NCI-H1105 treated with DMSO at 0.1 percent for 48 hours (cell line): ENCODE measurements at places on chromosomes 5 and 9.

GRCh38 chr9:27499451-27499850 lies 24.6 kb upstream of the IFNK start:
- DNase-seq: no peak

GRCh38 chr9:9536523-9536922 lies 1076.3 kb downstream of the PTPRD start:
- no peak for DNase-seq

DNA sequence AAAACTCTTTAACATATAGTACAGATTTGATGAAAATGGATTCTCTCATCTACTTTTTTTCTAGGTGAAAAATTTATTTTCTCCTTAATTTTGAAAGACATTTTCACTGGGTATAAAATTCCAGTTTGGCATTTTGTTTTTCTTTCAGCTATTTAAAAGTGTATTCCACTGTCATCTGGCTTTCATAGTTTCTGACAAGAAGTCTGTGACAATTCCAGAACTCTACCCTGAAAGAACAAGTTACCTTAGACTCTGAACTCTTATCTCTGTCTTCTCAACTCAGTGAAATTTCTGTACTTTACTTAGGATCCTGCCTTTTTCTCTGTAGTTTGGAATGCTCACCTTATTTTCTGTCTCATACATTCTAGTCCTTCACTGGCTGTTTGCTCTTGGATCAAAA lies 161.7 kb downstream of the RANBP17 start:
- no peak for DNase-seq

- no peak for DNase-seq
Measured at GRCh38 chr5:170451747-170452365, 52.0 kb upstream of the KCNIP1 start.

DNA sequence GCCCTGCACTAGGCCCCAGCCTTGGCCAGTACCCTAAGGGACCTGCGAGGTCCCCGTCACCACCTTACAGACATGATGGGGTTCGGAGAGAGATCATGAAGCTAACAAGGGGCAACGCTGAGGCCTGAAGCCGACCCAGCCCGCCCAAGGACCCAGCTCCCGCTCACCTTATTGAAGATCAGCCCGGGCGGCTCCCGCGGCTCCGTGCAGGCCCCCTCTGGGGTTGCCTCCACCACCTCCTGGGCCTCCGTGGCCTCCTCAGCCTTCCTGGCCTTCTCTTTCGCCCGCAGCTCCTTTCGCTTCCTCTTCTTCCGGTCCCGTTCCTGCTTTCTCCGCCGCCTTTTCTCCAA lies 3.6 kb downstream of the SURF6 start:
- DNase-seq: no peak

DNA sequence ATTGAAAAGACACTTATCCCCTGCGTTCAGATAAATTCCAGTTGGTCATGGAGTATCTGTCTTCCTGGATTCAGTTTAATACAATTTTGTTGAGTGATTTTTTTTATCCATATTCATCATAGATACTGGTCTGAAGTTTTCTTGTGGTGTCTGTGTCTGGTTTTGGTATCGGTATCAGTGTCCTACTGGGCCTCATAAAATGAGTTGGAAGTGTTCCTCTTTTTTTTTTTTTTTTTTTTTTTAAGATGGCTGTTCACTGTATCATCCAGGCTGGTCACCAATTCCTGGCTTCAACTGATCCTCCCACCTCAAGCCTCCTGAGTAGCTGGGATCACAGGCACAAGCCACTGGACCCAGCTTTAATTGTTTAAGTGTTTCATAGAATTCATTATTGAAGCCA lies 2.9 kb upstream of the CAMSAP1 start:
- DNase-seq: no peak
